ENCODE measurements at places on chromosomes 2 and 18.

DNA sequence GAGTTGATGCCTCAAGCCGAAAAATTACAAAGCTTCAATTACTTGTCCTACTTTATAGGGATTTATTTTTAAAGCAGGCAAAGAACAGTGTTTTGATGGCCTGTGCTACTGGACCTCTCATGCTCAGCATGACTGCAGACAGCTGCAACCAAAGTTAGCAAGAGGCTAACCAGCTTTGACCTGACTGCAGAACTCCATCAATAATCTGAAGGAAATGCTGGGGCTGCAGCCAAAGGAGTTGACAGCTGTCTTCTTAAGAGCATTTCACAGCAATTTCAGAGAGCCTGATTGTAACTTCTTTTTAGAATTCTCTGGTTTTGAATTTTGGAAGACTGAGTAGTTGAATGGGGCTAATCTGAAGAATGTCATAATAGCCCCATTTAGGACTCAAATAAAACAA is 46.5 kb upstream of the SESTD1 start:
- ATAC-seq: peak; percentile 53

DNA sequence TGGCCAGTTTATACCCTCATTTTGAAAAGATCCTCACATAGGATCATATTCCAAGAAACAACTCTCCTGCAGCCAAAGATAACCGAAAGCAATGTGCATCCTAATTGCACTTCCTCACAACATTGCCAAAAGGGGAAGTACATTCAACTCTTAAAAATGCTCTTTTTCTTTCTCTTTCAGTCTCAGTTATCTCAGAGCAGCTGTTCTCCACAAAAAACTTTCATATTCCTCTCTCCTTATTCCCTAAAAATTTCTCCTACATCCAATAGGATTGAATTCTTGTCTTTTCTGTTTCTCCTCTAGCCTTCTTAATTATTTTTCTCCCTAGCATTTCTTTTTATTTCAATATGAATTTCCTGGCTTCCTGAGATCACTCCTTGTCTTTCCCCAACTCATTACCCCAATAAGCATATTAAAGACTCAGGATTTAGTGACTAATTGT is 7.4 kb upstream of the VRK2 start:
- ATAC-seq: no peak

DNA sequence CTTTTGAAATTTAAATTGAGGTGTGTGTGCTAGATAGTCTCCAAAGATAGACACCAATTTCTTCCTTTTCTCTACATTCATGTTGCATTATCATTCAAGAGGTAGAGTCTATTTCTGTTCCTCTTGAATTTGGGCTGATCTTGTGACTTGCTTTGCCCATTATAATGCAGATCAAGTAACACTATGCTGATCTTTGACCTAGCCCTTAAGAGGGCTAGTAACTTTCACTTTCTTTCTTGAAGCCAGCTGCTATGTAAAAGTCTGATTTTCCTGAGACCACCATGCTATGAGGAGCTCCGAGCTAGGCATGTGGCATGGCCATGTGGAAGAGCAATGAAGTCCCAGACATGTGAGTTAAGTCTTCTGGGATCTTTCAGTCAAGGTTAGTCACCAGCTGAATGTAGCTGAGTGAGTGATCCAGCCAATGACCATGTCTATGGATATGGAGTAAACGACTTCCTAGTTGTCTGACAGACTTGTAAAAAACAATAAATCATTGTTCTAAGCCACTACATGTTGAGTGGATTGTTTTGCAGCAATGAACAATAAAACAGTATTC is 189.4 kb upstream of the CWC22 start:
- ATAC-seq: no peak

GRCh38 chr2:19695706-19696105 is 206.1 kb downstream of the TTC32 start:
- no peak for ATAC-seq

DNA sequence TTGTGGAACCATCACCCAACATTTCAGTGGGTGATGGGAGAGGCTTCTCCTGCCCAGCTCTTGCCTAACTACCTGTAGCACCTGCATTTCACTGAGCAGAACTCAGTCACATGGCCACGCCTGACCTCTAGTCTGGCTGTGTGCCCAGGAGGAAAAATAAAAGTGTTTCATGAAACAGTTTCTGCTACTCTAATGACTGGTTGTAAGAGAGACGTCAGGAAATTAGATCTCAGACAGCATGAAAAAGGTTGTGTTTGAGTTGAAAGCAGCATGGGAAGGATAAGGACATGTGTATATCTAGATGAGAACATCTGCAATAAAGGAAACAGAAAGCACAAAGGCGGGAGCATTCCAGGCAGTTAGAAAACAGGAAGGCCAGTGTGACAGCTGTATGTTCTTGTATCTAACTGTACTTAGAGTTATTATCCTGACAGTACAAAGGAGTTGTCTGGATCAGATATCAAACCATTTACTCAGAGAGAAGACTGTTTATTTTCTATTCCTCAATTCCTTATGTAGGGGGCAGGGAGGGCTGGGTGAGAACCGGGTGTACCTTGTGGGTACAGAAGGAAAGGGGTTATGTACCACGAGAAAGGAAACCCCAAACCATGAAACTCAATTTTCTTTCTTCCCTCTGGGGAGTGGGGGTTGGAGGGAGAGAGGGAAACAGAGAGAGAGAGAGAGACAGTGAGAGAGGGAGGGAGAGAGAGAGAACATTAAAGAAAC is 307.4 kb upstream of the VWC2L start:
- no peak for ATAC-seq

DNA sequence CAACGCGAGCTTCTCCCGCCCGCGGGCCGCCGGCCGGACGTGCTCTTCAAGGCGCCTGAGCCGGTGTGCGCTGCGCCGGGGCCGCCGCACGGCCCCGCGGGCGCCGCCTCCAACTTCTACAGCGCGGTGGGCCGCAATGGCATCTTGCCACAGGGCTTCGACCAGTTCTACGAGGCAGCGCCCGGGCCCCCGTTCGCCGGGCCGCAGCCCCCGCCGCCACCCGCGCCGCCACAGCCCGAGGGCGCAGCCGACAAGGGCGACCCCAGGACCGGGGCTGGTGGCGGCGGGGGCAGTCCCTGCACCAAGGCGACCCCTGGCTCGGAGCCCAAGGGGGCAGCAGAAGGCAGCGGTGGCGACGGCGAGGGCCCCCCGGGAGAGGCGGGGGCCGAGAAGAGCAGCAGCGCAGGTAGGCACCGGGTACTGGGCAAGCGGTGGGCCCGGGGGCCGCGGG is 676 bp downstream of the HOXD11 start:
- no peak for ATAC-seq

GRCh38 chr18:35912332-35912731 is 60.1 kb upstream of the RMP24 start:
- ATAC-seq: no peak

DNA sequence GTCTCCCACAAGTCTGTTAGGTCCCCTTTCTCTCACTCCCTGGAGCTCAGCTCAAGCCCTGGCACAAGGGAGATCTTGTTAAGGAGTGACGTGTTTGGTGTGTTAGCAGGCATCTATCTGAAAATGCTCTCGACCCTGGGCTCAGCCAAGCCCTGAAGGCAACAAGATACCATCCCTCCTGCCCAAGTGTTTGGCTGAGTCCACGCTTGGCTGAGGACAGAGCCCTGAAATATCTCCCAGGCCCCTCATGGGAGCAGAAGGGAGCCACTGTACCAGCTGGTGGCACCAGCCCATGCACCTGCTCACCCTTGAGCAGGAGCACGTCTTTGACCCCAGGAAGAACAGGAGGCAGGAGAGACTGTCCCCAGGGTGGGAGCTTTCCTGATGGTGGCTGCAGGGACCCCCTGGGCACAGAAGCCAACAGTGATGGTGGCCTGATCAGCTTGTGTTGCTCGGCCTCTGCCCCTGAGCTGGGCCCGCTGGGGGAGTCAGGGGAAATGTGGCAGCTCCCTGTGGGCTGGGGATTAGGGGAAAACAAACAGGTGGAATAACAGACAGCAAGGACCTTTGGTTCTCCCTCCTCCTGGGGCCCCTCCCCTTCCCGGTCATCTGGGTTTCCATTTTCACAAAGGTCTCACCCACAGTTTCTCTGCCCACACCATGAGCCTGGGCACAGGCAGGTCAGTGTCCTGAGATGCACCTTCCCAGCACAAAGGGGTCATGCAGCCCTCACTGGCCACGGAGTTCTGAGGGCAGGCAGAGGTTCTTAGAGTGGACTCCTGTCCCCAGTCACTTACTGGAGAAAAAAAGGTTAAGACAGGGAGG is 91.6 kb downstream of the RHOB start:
- no peak for ATAC-seq

GRCh38 chr2:170258382-170258781 is 80.4 kb downstream of the MYO3B start:
- no peak for ATAC-seq

DNA sequence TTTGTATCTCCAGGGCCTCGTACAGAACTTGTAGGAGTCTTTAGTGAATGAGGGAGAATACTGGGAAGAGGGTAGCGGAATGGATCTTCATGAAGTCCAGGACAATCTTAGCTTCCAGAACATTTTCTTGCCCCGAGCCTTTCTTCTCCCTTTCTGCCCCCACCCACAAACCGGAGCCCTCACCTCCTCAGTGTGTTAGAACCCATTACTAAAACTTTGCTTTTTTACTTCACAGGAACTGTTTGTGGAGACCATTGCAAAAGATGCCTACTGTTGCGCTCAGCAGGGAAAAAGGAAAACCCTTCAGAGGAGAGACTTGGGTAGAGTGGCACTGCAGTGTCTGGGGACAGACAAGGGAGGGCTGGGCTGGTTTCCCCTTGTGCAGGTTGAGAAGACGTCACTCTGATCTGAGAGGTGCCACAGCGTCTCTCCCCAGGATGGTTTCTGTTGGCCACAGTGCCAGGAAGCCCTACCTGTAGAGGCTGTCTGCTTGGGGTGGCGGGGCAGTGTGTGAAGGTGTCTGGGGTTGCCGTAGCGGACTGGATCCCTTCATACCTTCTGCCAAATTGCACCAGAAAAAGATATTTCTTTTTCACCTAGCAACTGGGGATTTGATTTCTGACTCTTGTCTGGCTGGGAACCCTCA is 786 bp downstream of the POLE4 start:
- ATAC-seq: no peak

DNA sequence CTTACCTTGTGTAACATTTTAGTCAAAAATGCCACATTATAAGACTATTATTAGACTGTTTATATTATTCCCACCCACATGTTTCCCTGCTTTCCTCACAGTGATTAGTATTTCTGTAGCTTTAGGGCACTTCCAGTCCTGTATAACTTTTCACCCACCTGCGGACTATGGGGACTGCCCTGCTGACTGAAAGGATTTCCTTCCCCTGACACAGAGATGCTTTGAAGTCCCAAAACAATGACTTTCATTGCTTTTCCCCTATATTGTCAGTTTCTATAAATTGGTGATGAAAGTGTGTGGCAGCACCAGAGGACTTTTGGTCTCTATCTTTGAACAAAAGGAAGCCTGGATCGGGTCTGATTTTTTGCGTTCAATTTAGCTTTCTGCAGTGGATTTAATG is 59.0 kb upstream of the OTX1 start:
- ATAC-seq: no peak

- ATAC-seq: peak; percentile 79
Measured at GRCh38 chr2:199659207-199659606, 191.8 kb downstream of the FTCDNL1 start.

DNA sequence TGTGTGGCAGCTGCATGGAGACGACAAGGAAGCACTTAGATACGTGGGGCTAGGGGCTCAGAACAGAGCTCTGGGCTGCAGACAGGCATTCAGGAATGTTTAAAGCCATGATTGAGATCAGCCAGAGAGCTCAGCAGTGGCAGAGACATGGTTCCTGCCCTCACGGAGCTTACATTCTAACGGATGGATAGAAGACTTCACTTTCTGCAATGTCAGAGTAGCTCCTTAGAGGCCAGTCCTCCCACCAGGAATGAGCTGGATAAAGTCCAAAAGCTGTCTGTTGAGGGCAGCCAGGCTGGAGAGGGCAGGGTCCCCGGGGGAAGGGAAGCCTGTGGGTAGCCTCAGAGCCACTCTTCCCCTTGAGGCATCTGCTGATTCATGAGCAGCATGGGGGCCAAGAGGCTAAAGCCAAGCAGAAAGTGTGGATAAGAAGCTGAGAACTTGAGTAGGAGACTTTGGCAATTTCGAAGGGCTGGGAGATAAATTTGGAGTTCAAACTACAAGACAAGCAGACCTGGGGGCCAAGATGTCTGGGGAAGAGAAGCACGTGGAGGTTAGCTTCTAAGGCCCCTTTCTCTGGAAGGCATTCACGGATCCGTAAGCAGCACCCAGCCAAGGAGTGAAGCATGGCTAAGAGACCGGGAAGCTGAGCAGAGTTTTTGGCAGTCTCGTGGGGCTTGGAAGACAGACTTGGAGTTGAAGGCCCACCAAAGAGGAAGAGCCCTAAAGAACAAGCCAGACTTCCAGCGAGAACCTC is 9.7 kb upstream of the CIB4 start:
- ATAC-seq: no peak

- ATAC-seq: no peak
Measured at GRCh38 chr2:23561544-23561943, 176.6 kb downstream of the KLHL29 start.

- peak; percentile 91 for ATAC-seq
Measured at GRCh38 chr2:132974467-132975095, 304.6 kb upstream of the LYPD1 start.

DNA sequence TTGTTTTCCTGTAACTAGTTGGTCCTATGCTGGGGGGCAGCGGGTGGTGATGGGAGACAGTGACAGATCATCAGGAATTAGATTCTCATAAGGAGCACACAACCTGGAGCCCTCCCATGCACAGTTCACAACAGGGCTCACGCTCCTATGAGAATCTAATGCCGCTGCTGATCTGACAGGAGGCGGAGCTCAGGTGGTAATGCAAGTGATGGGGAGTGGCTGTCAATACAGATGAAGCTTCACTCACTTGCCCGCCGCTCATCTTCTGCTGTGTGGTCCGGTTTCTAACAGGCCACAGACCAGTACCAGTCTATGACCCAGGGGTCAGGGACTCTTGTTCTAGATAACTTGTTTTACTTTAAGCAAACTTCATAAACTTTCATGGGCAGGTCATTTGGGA is 205.3 kb upstream of the SLC14A2 start:
- no peak for ATAC-seq

DNA sequence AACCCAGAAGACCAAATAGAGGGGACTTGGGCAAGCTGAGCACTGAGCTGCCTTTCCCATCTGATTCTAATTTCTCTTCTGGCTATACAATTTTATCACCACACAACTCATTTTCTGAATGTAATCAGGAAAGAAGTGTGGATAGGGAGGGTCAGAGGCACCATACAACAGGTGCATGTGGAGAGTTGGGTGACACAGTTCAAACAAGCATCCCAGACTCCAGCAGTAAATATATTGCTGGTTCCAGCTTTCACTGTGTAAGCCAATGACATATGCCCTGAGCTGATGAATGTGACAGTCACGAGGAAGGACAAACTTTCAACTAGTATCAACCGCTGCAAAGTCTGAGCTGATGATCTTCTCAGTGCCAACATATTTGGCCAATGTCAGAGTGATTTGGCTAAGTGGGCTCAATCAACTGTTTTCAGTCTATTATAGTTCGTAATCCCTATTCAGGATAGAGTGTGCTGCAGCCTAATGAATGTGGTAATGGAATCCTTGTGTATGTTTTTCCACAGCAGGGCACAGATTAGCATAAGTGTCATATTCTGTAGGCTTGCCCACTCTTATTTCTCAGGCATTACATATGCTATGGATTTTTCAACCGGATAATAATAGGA is 109.9 kb upstream of the MEIS1 start:
- ATAC-seq: no peak

- no peak for ATAC-seq
Measured at GRCh38 chr2:144513388-144514101, 6.4 kb downstream of the ZEB2 start.

- ATAC-seq: peak; percentile 12
Measured at GRCh38 chr2:130390460-130391057, 34.7 kb downstream of the PTPN18 start.

Measured in motor neuron (in vitro differentiated cells).